ENCODE measurements at places on chromosomes 7 and 10.

DNA sequence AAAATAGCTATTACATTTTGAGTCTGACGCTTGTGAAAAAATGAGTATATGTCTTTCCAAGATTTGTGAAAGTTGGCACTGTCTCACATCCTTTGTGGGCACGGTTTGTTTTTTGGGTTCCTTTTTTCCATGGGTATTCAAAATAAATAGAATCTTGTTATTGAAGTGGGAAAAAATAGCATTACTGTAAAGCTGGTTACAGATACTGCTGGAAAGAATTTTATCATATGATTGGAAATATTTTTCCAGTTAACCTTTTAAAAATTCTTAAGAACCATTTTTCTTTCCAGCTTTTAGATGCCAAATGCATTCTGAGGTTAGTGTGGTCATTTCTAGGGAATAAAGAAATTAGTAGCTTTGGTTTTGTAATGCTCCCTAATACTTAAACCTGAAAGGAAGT lies 11.4 kb downstream of the NET1 start:
- DNase-seq, result no peak

- peak; percentile 61 for DNase-seq
Observed at GRCh38 chr7:17769918-17770317, 170.4 kb downstream of the SNX13 start.

- DNase-seq, result peak; percentile 37
Observed at GRCh38 chr10:113454341-113455061, 98.4 kb upstream of the HABP2 start.

DNA sequence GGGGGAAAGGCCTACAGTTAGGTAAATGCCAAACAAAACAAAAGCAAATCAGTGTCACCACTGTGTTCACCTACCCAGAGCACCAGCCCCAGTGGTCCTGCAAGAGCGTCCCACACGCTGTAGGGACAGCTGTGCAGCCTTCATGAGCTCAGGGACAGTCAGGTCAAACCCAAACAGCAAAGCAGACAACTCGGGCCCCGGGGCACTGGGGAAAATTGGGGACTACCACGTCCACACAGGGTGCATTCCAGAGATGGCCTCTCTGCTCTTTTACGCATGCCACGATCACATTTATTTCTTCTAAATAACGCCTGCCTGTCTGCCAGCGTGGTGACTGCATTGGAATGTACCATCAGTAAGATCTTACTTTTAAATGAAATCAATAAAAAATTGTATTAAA lies 21.7 kb downstream of the EBF3 start:
- no peak for DNase-seq
